ENCODE measurements at places on chromosomes 4 and X.

DNA sequence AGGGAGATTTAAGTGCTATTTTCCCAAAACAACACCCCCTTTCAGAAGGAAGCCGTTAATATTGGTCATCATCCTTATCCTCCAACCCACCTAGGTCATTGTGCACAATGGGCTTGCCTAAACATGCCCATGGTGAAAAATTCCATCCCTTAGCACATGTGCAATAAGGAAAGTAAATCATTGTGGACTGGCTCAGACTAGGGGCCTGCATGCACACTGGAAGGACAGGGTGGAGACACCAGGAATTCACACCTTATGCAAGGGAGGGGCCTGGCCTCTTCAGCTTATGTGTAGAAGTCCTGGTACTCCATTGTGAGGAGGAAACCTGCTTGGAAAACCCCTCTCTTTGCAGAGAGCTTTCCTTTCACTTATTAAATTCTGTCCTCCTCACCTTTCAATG lies 311.4 kb upstream of the NDST4 start:
- DNase-seq: no peak

- no peak for DNase-seq
Observed at GRCh38 chr4:29058531-29058930, 1661.6 kb upstream of the PCDH7 start.

DNA sequence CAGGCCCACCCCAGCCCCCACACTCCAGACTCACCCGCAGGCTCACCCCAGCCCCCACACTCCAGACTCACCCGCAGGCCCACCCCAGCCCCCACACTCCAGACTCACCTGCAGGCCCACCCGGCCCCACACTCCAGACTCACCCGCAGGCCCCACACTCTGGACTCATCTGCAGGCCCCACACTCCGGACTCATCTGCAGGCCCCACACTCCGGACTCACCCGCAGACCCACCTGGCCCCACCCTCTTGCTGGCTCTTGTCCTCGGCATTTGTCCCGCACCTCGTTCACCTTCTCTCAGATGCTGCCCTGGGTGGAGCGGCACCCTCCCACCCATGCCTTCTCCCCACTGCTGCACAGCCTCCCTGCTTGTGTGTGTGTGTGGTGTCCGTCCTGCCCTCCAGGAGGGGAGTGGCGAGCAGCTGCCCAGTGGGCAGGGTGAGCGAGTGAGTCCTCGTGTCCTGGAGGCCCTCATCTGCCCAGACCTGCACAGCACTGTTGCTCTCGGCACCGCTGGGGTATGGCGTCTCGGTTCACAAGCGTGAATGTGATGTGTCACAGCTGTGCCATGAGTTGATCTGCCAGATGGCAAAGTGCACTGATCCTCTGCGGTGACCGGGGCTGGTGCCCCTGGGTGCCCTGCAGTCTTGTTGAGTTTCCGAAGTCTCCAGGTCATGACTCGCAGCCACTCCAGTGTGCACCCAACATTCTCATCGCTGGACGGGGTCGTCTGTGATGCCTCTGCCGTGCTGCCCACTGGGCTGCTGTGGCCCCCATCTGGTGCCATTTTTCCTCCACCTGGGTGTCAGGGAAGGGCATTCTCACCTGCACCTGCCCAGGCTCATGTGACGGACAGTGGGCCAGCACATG lies 27.7 kb downstream of the MAEA start:
- DNase-seq: no peak

DNA sequence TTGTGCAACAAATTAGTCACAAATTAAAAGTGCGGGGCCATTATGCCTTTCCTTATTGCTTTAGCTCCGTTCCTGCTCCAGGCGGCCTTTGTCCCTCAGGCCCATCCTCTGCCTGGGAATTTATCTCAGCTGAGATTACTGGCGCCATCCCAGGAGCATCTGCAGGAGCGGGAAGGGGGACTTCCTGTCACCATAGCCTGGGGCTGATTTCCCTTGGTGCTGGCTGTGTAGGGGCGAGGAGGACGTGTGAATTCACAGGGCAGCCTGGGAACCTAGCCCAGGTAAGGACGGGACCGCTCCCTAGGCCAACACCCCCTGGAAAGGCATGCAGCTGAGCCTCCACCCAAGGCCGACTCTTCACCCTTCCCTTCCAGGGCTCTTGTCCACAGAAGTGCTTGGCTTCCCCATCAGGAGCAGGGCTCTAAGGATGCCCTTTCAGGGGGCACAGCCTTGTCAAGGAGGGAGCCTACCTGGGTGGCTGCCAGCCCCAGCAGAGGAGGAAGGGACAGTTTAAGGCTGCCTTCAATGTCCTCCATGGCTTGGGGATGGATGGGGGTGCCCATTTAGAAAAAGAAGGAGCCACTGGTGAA lies 72.6 kb upstream of the NKX1-1 start:
- no peak for DNase-seq

- no peak for DNase-seq
Observed at GRCh38 chrX:113868177-113868576, 715.7 kb upstream of the HTR2C start.

DNA sequence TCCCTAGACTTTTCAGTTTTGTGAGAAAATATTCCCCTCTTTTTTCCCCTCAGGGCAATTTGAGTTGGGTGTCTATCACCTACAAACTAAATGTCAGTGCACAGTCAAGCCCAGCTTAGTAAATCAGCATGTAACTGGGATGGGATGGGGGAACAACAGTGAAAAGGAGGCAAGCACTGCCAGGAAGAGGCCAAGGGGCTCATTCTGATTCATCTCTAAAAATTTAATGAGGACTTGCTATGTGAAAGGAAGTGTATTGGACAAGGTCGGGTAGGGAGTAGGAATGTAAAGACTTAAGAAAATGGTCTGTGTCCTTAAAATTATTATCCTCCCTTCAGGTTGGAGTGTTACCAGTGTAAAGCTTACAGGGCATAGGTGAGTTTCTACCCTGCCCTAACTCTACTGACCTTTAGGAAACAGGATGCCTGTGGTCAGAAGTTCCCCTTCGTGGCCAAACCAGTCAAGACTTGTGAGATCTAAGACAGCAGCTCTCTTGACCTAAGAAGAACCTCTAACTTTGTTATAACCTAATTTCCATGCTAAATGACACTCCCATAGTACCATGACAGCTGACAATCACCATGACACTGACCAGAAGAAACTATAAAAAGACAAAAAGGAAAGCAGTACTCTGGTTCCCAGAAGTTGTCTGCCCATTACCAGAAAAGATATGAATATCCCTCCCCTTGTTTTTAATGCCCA lies 194.4 kb upstream of the LDB2 start:
- no peak for DNase-seq

- no peak for DNase-seq
Observed at GRCh38 chr4:76957004-76957738, 7.6 kb downstream of the SEPTIN11 start.

DNA sequence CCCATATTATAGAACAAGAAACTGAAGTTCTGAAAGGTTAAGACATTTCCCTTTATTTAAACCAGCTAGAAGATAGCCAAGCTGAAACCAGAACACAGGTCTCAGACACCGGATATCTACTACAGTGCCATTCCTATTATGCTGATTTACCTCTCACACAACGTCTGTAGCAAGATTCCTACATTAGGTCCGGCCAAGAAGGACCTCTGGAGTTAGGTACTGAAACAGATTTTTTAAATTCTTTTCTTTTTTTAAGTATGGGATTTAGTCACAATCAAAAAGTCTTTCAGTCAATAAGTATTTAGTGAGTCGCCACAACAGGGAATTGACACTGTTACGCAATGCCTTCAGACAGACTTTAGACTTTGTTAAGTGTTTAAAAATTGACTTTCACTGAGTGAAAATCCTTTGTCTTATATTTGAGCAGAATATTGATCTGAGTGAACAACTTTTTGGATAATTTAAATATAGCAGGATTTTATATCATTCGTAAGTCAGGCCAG lies 26.5 kb upstream of the SPANXN4 start:
- no peak for DNase-seq

DNA sequence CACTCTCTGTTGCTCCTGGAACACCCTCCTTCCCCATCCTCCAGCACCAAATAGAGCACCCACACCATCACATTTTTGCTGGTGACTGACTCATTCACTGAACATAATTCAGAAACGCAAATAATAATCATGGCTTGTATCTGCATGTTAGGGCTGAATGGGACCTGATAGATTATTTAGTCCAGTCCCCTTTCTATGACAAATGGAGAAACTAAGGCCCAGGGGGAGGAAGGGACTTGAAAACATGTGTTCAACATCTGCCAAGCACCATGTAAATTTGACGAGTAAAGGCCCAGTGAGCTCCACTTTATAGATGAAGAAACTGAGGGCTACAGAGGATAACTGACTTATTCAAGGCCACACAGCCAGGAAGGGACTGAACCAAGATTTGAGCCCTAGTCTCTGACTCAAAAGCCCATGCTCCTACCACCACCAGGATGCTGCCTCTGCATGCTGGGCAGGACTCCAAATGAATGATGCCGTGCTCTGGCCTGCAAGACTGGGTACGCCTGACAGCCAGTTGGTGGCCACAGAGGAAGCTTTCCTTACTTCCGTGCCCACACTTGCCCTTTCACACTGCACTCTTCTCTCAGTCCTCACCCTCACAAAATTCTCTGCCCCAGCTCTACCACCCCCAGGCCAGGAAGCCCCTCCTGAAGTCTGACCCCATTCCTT lies 133.3 kb upstream of the PJA1 start:
- DNase-seq: no peak

DNA sequence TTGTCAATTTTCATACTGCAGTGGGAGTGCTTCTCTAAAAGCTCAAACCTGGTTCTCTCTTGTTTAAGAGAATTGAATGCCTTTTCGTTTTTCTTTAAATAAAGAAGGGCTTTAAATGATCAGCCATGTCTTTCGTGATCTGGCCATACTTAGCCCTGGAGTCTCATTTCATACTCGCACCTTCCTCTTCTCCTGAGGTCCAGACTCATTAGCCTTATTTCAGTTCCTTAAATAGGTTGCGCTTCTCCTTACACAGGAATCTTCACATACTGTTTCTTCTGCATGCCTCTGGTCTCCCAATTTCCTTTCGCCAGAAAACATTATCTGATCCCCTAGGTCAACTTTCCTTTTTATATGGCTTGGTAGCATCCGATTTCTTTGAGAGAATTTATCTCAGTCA lies 565.6 kb upstream of the TENM3 start:
- no peak for DNase-seq

DNA sequence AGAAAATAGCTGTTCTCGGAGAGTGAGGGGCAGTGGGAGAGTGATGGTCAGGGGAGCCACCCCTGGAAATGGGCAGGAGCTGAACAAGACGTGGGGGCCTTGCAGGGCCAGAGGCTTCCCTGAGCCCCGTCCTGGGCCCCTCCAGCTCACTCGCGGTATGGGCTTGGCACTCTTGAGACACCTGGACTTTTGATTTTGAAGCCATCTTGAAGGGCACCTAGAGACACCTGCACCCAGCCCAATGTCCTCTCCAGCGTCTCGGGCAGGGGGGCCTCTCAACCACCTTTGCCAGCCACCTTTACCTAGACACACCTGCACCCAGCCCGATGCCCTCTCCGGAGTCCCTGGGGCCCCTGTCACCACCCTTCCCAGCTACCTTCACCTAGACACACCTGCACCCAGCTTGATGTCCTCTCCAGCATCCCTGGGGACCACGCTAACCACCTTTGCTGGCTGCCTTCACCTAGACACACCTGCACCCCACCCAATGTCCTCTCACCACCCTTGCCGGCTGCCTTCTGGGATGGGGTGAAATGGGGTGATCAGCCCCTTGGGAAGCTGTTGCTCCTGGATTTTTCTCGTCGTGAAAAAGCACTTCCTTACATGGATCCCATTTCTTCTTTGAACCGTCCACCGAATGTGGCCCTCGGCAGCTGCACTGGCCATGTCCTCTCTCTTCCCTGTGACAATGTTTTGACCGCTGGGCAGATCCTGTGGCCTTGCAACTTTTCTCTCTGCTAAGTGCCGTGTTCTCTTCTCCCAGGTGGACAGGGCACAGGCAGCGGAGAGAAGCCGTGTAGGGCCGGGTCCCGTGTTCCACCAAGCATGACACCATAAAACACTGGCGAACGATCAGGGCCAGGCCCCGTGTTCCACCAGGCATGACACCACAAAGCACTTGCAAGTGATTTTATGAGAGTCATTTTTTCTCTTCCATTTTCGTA lies 47.5 kb downstream of the CPZ start:
- no peak for DNase-seq

- DNase-seq: no peak
Observed at GRCh38 chr4:37827030-37827685, 672 bp downstream of the PGM2 start.

DNA sequence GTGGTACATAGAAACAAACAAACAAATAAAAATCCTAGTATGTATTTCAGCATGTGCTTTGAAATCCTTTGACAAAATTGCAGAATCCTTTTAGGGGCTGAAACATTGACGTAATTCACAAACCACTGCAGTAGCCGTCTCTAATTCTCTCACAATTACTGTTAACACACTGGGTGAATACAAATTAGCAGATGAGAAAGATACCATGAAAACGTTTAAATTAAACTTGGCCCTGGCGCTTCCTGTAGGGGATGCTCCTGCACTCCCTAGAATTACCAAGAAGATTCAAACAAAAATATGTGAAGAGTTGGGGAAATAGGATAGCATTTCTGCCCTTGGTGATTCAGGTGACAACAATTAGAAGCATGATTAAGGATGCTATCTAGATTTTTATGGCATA lies 772.5 kb upstream of the PRKX start:
- DNase-seq: no peak

DNA sequence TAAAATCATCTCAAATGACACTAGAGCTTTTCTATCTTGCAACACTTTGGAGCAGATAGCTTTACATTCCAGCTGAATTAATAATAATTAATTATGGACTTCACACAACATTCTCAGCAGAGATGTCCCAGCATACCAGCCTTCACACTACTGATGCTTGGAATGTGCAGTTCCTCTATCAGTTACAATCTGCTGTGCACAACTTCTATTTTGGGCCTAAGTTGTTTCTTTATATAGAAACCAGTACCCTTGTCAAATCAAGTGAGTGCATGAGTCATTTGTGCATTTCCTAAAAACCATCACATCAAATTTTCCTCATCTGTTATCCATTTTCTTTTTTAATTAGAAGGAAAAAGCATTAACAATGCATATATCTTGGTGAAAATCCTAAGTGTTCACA lies 8.8 kb upstream of the RASL11B start:
- DNase-seq: no peak

DNA sequence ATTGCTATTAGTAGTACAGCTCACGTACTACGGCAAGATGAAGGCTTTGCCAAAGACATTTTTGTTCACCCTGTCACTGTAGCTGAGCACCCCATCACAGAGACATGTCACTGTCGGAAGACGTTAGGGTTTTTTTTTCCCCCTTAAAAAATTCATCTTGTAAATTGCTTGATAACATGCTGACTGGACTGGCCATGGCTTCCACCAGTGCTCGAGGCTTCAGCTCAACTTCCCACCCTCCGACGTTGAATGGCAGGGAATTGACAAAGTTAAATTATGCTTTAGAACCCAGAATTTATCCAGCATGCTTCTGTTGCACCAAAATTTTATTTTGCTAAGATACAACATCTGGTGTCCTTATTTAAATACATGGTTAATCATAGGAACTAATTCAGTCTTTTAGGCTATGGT lies 707 bp upstream of the OTUD4 start:
- DNase-seq: no peak

DNA sequence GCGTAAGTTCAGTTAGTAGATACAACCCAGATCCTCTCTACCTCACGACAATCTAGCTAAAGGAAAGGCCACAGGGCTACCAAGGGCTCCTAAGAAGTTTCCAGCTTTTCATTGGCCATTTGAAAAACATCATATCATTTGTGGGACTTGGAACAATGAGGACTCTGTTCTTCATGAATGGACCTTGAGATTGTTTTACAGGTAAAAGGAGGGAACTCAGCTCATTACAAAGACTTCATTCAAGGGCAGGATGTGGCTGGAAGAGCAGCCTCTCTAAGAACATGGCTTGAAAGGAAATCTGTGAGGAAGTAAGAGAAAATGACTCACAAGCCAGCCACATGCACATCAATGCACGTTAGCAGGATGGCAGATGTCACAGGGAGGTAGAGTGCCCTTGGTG lies 105.9 kb upstream of the SLC7A11 start:
- no peak for DNase-seq
